Stimulated activated CD8-positive, alpha-beta memory T cell treated with anti-CD3 and anti-CD28 coated beads, Interleukin-4, amount 100 ng/mL, for 1 hour (primary cell): ENCODE measurements at places on chromosomes 7 and 10.

DNA sequence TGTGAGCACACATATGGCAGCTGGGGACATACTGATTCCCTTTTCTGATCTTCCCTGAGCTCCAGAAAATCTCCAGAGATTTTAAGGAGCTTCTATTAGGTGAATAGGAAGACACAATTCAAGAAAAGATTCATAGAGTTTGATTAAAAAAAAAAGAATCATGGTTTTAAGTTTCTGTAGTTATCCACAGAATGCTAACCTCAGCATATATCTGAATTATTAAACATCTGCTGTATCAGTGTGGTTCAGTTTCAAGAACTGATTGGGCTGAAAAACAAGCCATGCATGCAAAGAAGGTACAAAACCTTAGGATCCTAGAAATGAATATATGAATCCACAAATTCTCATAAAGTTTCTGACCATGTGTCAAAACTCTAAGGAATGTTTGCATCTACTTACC lies 94.1 kb upstream of the ZNF438 start:
- DNase-seq = no peak

DNA sequence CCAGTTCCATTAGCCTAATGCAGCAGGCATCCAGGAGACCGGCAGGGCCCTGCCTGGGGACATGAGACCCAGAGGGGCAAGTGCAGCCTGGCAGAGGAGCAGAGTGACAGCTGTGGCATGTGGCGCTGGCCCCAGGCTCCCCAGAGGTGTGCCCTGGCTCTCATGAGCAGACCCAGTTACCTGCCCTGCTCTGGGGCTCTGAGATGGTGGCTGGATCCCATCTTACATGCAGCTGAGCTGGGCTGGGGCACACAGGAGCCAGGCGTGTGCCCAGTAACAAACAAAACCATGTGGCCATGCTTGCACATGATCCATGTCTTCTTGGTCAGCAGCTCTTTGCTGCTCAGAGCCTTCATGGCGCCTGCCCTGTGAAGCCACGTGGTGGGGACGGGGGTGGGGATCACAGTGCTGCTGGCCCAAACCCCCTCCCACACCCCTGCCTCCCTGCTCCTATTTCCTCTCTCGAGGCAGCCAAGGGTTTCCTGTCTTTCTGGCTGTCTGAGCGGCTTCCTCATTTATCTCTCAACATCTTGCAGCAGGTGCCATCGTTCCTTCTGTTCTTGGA lies 40.3 kb upstream of the GTF2I start:
- DNase-seq = no peak

DNA sequence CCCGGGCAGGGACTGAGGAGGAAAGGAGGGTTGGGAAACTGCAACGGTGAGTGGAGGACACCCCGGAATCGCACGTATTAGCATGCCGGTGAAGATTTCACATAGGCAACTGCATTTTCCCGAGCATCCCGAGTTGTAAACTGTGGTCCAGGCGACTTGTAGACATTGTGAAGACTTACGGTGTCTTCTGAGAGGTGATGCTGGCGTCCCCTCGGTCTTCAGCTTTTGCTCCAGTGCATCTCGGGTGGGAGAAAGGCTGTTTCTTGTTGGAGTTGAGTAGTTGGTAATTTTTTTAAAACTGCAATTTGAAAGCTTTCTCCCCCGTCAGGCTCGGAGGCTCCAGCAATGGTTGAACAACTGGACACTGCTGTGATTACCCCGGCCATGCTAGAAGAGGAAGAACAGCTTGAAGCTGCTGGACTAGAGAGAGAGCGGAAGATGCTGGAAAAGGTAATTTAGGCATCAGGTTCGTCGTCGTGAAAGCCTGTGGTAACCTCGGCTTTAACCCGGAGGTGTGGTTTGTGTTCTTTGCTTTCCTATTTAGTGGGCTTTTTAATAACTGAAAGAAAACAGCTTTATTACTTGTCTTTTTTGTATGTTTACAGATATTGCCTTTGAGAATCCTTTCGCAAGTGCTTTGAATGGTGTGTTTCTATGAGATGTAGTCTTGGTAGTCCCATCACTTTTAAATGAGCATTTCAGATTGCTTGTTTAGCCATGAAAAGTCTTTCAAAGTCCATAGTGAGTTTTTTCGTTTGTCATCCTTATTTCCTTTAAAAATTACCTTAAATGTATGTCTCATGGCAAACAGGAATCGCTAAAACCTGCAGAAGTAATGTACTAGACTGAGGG lies 687 bp downstream of the HELLS start:
- DNase-seq = no peak

- DNase-seq = no peak
These were observed 40.0 kb upstream of the BAMBI start for GRCh38 chr10:28637346-28637745.

DNA sequence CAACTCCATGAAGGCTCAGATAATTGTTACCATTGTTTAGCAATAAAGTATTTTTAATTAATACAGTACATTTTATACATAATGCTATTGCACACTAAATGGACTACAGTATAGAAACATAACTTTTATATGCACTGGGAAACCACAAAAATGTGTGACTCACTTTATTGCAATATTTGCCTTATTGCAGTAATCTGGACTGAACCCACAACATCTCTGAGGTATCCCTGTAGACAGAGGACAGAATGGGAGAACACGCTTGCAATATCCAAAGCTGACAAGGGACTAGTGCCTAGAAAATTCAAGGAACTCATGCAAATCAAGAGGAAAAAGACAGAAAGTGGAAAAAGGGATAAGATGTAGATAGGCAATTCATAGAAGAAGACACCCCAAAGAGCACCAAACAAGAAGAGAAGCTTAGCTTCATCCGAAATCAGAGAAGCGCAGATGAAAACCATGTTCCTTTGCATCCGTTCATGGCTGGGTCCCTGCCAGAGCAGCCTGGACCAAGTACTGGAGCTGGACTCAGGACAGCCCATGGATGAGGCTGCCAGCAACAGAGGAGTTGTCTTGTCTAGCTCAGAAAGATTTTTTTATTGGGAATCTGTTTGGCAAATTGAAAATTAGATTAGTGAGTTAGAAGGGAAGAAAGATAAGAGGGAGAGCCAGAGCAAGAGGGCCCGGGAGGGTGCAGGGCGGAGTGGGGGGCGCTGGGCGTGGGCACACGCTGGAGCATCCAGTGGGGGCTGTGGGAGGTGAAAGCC lies 16.0 kb upstream of the GALNTL5 start:
- no peak for DNase-seq

DNA sequence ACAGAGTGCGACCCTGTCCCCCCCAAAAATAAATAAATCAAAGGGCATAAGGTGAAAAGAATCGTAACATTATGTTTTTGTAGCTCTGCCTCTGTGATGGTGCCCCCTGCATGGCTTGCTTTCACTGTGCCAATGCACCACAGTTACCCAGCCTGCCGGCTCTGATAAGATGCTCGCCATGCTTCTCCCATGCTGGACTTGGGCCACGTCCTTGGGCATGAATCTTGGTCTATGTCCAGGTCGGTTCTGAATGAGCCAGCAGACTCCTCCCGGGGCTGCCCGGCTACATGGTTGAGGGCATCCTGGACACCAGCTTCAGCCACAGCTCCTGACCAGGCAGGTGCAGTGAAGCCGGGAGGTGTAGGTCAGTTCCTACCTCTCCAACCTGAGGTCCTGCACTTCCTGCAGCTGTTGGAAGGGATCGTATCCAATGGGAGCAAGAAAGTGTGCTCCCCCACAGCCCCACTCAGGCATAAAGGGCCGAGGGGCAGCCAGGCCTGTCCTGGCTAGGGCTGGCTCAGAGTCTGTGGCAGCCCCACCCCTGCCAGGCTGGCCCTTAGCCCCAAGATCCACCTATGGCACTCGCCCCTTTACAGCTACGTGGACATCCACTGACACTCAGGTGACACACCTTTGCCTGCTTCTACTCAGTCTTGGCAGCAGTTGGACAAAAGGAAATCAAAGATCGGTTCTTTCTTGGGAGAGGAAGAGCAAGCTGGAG lies 34.1 kb downstream of the CHST3 start:
- no peak for DNase-seq

- DNase-seq = no peak
These were observed 10.9 kb upstream of the SP8 start for GRCh38 chr7:20797462-20798080.

- no peak for DNase-seq
These were observed 235.6 kb upstream of the POM121L12 start for GRCh38 chr7:52799817-52800216.

DNA sequence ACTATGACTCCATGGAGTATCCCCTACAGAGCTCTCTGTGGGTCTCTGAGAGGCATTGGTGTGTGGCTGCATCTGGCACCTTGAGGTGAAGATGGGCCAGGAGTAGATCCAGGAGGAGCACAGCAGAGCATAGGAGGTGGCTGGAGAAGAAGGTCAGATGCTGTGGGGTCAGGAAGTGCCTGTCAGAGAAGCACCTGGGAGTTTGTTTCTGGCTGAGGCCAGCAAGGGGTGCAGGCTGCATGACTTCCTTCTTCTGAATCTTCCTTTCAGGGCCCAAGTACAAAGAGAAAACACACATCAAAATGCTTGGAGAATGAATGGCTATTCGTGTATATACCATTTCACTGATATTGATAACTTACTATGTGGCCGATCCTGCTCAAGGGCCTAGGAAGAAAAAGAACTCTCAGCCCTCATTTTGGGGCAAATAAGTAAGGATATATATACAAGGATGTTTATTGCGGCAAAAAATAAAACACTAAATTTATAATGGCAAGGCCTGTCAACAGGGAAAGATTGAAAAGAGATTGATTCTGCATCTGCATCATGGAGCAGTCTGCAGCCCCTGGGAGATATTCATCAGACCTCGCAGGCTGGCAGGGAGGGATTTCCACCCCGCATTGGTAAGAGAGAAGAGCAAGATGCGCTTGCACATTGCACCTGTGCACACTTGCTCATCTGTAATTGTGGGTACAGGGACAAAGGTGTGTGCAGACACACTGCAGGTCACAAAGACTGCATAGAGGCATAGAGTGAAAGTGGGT lies 39.2 kb downstream of the PTPRE start:
- DNase-seq = no peak

DNA sequence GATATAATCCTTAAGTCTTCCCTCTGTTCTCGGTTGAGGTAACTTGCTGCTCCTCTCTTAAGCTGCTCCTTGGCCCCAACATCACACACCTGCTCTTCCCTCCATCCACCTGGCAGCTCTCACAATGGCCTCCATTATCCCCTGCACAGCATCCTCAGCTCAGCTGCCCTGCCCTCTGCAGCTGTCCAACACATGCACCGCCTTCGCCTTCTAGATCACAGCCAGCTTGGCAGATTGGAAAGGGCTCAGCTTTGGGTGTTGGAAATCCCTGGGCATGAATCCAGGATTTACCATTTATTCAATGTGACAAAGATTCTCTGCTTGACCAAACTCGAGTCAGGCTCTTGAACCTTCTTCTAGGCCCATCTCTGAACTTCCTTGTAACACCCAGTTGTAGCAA lies 20.6 kb downstream of the RGR start:
- no peak for DNase-seq

DNA sequence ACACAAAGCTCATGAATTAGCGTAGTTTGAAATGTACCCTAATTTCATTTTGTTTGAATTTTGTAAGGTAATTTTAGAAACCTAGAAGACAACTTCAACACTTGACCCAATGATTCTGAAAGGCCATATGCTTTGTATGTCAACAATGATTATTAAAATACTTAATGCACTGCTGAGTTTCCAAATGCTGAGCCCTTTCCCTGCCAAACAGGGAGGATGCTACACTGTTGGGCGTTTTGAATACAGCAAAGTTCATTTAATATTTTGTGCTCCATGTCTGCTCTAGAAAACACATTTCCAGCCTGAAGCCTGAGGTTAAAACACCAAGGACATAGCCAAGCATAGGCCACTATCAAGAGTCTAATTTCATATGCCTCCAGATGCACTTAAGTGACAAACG lies 99.8 kb downstream of the ICA1 start:
- DNase-seq = no peak

GRCh38 chr7:102030696-102031095 lies 213.3 kb downstream of the CUX1 start:
- DNase-seq = no peak

GRCh38 chr10:62804356-62805230 lies at the start of gene ADO:
Gene ADO, plus strand, starts transcription at chr10:62804720. Its CDS starts 340 bp downstream, at chr10:62805060.
- DNase-seq = no peak

DNA sequence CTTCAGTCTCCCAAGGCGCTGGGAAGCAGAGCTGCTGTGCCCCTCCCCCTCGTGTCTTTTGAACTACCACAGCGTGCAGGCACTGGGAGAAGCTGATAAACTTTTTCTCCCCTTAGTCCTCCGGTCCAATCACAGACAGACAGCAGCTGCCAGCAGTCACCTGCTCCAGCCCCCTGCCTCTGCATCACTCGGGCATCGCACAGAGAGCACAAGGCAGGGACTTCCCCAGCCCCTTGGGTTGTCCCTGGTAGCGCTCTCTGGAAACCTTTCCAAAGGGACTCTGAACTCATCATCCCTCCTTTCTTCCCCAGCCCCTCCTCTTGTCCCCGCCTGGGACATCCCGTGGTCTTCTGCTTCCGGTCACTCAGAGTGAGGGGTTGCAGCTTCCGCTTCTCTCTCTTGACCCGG lies 1.4 kb upstream of the NEUROG3 start:
- DNase-seq = no peak

GRCh38 chr7:108057951-108058481 lies 55.1 kb upstream of the LAMB1 start:
- no peak for DNase-seq

DNA sequence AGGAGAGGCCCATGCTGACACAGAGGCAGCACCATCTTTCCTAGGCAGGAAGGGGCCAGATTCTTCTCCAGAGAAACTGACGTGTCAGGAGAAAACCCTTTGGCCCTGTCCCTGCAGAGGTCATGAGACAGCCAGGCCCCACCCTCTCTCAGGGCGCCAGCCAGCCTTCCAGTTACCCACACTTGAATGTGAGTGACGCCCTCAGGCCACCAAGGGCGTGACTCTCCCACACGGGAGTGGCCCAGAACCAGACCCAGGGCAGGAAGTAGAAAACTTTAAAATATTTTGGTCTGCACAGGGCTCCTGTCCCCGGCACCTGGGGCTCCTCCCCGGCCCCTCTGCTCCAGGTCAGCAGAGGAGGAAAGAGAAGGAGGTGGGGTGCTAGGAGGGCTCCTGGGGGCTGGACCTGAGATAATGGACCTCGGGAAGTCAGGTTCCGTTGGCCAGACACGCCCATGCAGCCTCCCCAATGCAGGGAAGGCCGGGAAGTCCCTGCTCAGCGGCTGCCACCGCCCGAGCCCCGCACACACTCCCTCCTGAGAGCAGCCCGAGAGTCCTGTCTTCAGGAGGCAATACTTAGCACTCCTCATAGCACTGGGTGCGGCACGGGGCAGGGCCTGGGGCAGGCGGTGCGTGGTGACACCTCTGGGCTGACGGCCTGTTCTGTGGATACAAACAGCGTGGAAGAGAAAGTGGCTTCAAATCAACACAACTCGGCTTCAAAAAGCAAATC lies 67.0 kb upstream of the CFAP46 start:
- DNase-seq = no peak

- no peak for DNase-seq
These were observed 10.8 kb downstream of the TMEM120A start for GRCh38 chr7:75983471-75984129.
